Activated T-cell treated with anti-CD3 and anti-CD28 coated beads for 48 hours (primary cell): ENCODE measurements at places on chromosomes 4 and X.

GRCh38 chr4:140839888-140840790, 84.0 kb upstream of the TBC1D9 start:
- no peak for DNase-seq

GRCh38 chrX:17046478-17047097, 100.1 kb downstream of the REPS2 start:
- peak; percentile 1 for DNase-seq

DNA sequence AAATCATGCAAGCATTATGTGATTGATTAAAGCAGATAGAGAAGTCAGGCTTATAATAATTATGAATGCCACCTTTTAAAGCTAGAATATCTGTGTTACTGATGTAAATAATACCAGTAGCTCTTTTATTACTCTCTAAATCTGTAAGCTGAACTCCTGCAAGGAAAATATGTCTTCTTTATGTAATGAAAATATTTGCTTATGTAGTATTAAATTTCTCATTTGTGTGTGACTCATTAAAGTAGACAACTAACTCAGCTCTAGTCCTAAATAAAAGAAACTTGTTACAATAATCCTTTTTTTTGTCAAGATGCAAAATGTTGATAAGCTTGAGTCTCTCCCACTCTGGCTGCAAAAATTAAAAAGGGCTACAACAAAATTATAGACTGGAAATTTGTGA, 137.7 kb upstream of the FAT1 start:
- DNase-seq = no peak

- no peak for DNase-seq
These were observed 19.0 kb downstream of the ATP8A1 start for GRCh38 chr4:42637867-42638266.

DNA sequence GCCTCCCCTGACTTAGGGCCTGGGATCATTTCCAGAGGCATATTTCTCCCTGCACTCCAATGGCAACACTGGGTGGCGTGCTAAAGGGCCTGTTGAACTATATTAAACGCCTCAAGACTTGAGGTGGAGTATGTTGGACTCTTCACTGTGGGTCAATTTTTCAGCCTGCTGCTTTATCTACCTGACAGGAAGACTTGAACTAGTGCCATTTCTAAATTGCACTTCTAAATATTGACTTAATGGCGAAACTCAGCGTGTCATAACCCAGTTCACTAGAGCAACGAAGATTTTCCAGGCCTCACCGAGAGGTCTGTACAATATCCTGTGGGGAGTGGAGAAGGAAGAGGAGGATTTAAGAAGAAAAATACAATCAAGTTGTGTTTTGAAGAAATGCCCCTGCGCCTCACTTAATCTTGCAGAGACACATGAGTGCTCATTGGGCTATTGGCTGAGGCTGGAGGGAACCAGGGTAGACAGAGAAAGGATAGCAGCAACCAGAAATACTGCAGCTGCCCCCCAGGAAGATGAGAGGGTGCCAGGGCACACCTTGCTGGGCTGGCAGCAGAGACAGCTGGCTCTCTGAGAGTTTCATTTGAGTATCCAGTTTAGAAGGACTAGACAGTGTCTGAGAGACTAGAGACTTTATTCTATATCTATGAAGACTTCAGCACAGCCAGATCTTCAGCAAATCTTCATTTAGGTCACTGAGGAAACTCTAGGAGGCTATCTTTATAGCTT, 67.4 kb downstream of the ENPP6 start:
- no peak for DNase-seq

DNA sequence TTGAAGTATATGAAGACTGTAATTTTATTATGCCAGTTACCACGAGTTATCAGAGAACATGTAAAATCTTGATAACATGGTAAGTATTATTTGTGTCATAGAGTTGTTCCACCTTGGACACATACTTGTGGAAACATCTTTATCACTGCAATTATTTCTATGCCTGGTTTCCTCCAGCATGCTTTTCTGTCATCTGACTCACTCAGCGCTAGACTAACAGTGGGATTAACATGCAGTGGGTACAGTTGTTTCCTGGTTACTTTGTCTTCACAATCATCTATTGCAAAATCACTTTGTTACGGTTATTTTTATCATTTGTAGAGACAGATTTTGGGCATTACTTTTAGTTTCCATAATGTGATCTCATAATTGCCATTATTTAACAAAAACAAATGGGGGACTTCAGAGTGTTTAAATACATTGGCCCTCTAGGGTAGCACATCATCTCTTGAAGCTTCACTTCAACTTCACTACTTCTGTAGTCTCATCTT, at the start of gene STATH:
Gene STATH (plus strand): TSS at position 441 of the 491 bp plus-strand sequence. CDS start 2,472 bp downstream, outside the sequence.
- no peak for DNase-seq

GRCh38 chr4:2942037-2942531, 21.1 kb downstream of the NOP14 start:
- DNase-seq = no peak

DNA sequence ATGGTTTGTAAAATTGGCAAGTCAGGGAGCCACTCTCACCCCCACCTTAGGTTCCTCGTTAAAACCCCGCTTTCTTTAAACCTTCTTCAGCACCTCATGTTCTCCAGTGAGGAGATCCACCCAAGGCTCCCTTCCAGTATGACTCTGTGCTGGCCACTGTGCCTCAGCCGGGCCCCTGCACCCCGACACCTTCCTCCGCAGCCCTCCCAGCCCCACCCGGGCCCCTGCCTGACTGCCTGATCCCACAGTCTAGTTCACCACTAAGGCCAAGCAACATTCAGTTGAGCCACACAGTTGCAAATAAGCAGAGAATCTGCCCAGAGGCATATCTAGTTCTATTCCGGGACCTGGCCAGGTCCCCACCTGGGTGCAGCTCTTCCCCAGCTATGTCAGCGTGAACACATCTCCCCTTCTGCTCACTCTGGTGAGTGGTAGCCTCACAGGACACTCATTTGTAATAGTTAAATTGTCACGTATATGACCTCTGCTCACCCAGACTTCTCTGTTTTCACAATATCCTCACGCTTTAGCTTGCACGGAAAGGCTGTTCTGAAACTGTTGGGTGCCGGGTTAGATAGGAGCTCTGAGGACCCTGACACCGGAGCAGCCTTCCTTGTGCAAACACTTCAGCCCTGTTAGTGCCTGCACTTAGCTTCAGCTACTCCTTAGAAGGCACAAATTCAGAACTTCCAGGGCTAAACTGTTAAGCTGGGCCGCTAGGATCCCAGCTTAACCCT, 146.8 kb downstream of the DCTD start:
- DNase-seq = no peak

DNA sequence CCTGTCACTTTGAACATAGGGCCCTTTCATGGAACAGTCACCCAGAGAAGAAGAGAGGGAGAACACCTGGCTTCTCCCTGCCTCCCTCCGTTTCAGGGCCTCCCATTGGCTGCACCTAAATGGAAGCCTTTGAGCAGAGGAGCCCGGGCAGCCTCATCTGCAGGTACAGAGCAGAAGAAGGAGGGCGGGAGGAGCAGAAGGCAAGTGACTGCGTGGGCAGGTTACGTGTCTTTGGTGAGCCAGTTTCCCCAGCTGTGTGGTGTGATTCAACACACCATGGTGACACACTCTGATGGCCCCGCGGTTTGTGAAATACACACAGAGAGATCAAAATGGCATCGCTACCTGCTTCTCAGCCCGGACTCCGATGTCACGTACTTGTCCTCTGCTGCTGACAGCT, 431 bp downstream of the C4orf50 start:
- DNase-seq = no peak

DNA sequence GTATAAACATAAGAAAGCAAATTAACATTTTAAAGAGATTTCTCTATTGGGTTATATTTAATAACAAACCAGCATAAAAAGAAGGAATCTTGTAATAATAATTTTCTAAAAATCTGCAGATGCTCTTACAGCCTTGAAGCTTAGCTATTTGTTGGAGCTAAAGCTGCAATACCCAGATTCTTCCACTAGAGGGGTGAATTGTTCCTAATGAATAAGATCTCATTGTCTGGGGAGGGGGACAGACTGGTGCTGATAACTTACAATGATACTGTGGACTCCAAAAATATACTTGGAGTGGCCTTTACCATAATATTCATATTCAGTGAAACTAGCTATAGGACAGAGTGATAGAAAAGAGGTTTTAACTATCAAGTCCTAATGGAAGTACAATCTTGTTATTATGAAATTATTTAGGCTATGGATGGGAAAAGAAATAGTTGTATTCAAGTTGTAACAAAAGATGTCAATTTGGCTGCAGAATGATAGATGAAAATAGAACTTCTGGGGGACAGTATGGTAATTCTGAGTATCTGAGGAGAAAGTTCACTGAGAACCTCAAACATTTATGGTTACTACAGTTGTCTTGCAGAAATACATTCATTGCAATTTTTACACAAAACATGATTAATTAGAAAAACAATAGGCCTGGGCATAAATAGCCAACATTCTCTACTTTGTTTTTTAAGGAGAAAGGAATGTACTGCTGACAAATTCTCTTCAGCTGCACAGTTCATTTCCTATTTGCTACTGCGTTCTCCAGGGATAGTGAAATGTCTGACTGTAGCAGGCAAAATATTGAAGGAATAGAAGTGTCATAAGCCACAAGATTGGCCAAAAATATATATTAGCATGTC, 443.3 kb downstream of the GBA3 start:
- DNase-seq = no peak

- no peak for DNase-seq
These were observed 633.6 kb downstream of the SPRY1 start for GRCh38 chr4:124030147-124030546.

- DNase-seq = peak; percentile 78
These were observed 58.6 kb upstream of the ZC4H2 start for GRCh38 chrX:65034668-65035445.

GRCh38 chr4:104589264-104589868, 94.7 kb upstream of the CXXC4 start:
- no peak for DNase-seq

- DNase-seq = no peak
These were observed 48.5 kb upstream of the ARMCX2 start for GRCh38 chrX:101708163-101708562.

GRCh38 chr4:38930204-38930603, 62.6 kb downstream of the FAM114A1 start:
- no peak for DNase-seq

DNA sequence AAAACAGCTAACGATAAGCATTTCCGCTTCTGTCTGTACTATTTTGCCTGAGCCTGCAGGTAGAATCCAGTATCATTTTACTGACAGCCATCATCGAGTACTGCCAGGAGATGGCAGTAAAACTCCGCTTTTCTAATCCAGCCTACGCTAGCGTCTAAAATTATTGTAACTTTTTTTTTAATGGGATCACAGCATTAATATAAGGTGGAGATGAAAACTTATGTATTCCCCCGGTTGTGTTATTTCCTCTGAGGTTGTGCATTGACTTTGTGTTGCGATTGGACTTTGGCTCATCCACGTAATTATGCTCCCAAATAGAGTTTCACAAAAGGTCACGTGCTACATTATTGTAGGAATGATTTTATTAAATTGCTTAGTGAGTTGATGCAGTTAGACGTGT, 248.1 kb downstream of the C4orf33 start:
- no peak for DNase-seq

- DNase-seq = no peak
These were observed 21.0 kb upstream of the EFNB1 start for GRCh38 chrX:68807818-68808217.

DNA sequence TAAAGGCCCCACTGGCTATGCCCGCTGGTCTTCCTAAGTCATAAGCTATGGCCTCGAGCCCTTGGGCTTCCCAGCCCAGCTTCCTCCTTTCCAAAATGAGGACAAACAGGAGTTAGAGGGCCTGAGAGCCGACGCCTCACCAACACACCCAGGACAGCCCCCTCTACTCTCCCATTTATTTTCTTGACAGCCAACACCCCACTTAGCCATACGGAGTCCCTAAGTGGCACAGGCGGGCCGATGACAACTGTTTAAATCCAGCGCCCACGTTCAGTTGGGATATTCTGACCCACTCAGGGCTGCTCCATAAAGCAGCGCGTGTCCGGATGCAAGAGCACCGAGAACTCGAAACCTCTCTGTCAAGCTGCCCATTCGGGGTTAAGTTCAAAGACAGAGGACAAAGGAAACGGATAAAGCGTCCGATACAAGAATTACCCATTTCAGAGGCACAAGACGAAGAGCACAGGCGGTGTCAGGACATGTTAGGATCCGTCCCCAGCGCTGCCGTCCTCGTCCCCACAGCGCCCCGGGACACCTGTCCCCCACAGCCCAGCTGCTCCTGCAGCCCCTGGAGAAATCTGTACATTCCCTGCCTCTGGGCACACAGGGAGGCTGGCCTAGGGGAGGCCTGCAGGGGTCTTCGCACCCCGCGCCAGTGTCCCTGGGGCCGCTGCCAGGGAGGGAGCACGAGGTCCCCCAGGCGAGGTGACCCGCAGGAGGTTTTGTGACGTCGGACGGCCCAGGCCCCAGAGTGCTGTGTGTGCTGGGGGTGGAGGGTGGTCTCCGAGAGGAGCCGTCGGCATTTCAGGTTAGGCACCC, 1.2 kb downstream of the PRKX start:
- no peak for DNase-seq

- no peak for DNase-seq
These were observed 76.2 kb upstream of the CD99 start for GRCh38 chrX:2614911-2615310.

GRCh38 chr4:170079981-170080380, 9.8 kb downstream of the AADAT start:
- DNase-seq = no peak

GRCh38 chrX:96098471-96098870, 586.2 kb upstream of the DIAPH2 start:
- DNase-seq = no peak

- DNase-seq = no peak
These were observed 41.0 kb upstream of the MTNR1A start for GRCh38 chr4:186596346-186596745.

DNA sequence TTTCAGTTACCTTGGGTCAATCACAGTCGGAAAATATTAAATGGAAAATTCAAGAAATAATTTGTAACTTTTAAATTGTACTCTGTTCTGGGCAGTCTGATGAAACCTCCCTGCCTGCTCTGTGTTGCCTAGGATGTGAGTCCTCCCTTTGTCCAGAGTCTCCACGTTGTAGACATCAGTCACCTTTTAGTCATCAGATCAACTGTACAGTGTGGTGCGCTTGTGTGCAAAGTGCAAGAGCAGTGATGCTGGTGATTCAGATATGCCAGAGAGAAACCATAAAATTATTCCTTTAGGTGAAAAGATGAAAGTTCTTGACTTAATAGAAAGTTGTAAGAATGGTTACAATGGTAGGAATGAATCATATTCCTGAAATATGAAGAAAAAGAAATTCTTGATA, 1.4 kb downstream of the SPATA4 start:
- peak; percentile 28 for DNase-seq

GRCh38 chr4:6460876-6461275, 11.5 kb downstream of the PPP2R2C start:
- no peak for DNase-seq

DNA sequence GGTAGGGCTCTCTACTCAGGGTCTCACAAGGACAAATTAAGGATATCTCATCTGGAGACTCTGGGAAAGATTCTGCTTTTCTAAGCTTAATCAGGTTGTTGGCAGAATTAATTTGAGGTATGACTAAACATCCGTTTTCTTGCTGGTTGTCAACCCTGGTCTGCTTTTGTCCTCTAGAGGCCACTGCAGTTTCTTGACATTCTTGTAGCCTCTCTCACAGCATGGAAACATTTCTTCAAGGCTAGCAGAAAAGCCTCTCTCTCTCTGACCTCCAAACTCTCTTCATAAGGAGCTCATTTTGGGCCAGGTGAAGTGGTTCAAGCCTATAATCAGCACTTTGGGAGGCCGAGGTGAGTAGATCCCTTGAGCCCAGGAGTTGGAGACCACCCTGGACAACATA, 749.5 kb upstream of the PCDH7 start:
- DNase-seq = no peak
